SJCRH30 (cell line): ENCODE measurements at places on chromosomes 2 and 18. TPM values are rescaled to one million over a fixed set of nuclear protein-coding genes. Genes with fewer than 3 reads are reported as not detected.

EMILIN1 gene
- 80.5 and 87.7 TPM in 2 replicates for total RNA-seq

OSBPL6 gene
- total RNA-seq: 13.6 and 14.6 TPM in 2 replicates

ST8SIA5 gene
- 3.2 and 3.8 TPM in 2 replicates for total RNA-seq

RASGRP3 gene
- total RNA-seq: 2.0 and 2.8 TPM in 2 replicates

CDCA7 gene
- total RNA-seq: 68.7 and 76.9 TPM in 2 replicates

PRSS56 gene
- total RNA-seq: 0.38 and 0.48 TPM in 2 replicates

RPRM gene
- not detected in 2 replicates for total RNA-seq

CNTNAP5 gene
- total RNA-seq: not detected in 2 replicates

KIF1A gene
- 3.7 and 4.0 TPM in 2 replicates for total RNA-seq

GAREM1 gene
- 5.1 and 5.4 TPM in 2 replicates for total RNA-seq

DNAH7 gene
- 0.20 and 0.32 TPM in 2 replicates for total RNA-seq

CCDC85A gene
- not detected in 2 replicates for total RNA-seq

DNA sequence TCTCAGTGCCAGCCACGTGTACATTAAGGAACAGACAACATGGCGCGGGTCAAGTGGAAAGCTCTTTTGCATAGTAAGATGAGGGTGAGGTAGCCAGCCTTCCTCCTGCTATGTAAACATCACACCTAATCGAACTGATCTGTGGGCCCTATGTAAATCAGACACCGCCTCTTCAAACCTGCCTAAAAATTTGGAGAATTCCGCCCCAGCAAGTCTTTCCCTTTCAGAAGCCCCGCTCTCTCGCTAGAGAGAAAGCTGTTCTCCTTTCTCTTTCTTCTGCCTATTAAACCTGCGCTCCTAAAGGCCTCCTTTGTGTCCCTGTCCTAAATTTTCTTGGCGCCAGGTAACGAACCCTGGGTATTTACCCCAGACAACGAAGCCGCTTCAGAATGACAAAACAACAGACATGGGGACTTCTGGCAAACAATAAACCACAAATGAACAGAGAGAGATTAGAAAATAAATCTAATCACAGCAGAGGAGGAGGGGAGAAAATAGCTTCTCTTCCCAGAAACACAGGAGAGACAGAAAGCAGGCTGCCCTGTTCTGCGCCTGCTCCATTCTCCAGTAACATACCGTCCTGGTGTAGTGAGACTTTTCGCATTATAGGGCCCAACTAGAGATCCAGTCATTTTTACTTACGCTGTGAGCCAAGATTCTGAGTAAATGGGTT, 31.9 kb upstream of the CYP1B1 start:
- no peak for DNase-seq

GRCh38 chr18:75472396-75472795, 44.9 kb upstream of the SMIM21 start:
- peak; percentile 76 for DNase-seq

DNA sequence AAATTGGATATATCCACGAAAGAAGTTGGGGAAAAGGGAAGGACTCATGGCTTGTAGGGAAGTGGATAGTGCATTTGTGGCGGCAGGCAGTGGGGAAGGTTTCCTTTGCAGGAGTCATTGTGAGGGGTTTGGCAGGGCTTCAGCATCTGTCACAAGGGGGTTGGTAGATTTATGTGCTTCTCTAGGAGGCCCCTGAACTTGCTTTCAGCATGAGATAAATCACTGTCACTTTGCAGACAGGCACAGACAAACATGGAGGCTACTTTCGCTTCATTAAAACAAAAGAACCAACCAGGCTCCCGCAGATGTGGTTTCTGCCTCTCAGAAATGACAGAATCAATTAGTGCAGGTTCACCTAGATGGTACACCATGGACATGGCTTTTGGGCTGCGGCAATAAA, 340.7 kb downstream of the TGIF1 start:
- no peak for DNase-seq

DNA sequence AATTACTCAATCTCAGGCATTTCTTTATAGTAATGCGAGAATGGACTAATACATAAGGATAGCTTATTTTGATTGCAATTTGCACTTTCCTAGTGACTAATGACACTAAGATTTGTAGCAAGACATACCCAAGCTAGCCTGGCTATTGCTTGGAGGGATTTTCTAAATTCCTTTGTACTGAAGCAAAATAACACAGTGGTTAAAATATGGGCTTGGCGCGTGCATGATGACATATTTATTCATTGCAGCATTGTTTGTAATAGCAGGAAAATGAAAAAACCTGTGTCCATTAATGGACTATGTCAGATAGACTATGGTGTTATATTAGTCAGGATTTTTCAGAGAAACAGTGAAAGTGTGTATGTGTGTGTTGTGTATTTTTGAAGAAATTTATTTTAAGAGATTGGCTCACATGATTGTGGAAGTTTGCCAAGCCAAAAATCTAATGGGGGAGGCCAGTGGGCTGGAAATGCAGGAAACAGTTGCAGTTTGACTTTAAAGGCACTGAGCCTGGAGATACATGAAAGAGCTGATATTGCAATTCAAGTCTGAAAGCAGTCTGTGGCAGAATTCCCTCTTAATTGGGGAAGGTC, 16.7 kb upstream of the LAPTM4A start:
- DNase-seq: no peak

- no peak for DNase-seq
Measured at GRCh38 chr2:134035605-134036370, 218.1 kb upstream of the MGAT5 start.

DNA sequence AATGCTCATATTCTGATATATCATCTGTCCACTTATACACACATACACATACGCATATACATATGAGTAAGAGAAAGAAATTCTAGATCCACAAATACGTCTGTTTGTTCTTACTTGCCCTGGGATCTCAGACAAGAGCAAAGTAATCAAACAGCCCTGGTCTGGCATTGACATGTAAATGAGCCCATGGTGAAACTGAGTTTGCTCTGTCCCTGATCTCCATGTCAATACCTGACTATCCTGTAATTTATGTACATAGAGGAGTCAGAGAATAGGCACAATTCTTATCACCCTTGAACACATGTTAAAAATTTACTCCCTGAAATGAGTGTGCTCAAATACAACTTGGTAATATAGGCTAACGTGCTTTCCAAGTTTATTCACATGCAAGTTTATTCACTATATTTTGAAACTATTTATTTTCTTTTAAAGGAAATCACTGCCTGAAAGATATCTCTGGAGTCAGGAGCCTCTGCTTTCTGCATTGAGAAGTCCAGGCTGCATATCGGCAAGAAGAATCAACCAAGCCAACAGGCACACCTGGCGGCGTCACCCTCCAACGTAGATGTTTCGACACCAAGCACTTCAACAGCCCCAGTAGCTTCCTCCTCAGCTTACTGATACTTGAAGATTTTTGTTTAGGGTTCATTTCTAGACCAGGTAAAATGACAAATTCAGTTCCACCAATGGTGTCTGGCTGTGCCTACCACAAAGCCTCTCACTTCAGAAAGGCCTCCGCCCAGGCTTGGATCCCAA, 100.6 kb downstream of the CMPK2 start:
- no peak for DNase-seq

GRCh38 chr2:79210274-79210917, 50.8 kb upstream of the REG3A start:
- DNase-seq: no peak

- no peak for DNase-seq
Measured at GRCh38 chr18:5463831-5464230, 80.0 kb downstream of the EPB41L3 start.

DNA sequence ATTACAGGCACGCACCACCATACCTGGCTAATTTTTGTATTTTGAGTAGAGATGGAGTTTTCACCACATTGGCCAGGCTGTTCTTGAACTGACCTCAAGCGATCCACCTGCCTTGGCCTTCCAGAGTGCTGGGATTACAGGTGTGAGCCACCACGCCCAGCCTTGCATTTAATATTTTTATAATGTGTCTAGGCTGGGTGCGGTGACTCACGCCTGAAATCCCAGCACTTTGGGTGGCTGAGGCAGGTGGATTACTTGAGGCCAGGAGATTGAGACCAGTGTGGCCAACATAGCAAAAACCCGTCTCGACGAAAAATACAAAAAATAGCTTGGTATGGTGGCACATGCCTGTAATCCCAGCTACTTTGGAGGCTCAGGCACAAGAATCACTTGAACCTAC, 3.2 kb downstream of the RPL37A start:
- no peak for DNase-seq

GRCh38 chr2:229407170-229407569, 136.1 kb upstream of the PID1 start:
- peak; percentile 74 for DNase-seq

DNA sequence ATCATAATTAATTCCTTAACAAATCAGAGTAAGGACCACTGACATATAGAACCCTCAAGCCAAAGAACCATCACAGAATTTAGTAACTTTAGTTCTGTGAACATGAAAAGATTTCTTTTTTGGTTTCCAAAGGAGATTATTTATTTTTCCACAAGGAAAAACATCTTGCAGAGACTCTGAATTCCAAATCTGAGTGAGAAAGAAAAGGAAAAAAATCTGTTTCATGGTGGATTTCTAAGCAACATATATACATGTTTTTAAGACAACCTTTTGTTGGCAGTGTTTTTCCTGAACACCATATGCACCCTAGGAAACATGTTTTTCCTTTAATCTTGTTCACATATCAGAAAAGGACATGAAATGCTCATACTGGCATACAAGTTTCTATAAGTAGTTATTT, 149.8 kb downstream of the AGPS start:
- no peak for DNase-seq

GRCh38 chr2:161243312-161243711, 64.9 kb upstream of the PSMD14 start:
- peak; percentile 53 for DNase-seq

- DNase-seq: no peak
Measured at GRCh38 chr18:50053111-50053510, 141.8 kb downstream of the MYO5B start.

DNA sequence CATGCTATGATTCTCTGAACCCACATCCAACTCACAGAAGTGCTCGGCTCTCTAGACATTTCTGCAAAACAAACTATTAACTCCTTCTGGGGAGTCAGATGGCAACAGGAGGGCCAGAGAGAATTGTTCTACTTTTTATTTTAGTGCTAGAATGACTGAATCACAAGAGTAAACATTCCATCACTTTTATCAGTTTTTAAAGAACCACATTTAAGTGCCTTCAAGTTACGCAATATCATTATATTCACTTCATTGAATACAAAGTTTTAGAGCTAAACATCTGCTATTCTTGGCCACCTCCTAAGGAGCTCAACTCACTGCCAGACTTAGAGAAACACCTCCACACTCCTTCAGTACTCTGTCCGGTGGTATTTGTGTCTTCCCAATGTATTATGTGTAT, 22.4 kb downstream of the B4GALT6 start:
- no peak for DNase-seq

GRCh38 chr2:130836501-130837174, at the start of gene ARHGEF4:
ARHGEF4 (plus strand) TSS chr2:130836914; CDS start chr2:130836954, 40 bp downstream.
- DNase-seq: no peak

GRCh38 chr2:100786297-100786658, 33.7 kb upstream of the NPAS2 start:
- DNase-seq: no peak

- no peak for DNase-seq
Measured at GRCh38 chr2:168633200-168633599, 169.2 kb upstream of the NOSTRIN start.

- no peak for DNase-seq
Measured at GRCh38 chr2:202681688-202682205, 47.0 kb downstream of the FAM117B start.

DNA sequence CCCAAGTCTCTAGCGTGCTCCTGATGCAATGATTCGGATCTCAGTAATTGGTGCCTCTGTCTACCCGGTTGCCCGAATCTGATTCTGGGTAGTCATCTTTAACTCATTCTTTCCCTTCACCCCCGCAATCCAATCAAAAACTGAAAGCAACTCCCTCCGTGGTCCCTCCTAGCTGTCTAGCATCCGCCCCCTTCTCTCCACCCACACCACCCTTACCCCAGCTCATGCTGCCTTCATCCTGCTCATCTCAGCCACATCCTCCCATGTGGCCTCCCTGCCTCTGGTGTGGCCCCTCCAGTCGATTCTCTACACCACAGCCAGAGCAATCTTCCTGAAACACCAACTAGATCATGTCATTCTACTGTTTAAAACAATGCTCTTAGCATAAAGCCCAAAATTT, 62.3 kb downstream of the TTC32 start:
- DNase-seq: no peak
